ENCODE measurements at places on chromosomes 3 and 15.

GRCh38 chr3:186461141-186461540 lies 83.0 kb downstream of the CRYGS start:
- no peak for DNase-seq

DNA sequence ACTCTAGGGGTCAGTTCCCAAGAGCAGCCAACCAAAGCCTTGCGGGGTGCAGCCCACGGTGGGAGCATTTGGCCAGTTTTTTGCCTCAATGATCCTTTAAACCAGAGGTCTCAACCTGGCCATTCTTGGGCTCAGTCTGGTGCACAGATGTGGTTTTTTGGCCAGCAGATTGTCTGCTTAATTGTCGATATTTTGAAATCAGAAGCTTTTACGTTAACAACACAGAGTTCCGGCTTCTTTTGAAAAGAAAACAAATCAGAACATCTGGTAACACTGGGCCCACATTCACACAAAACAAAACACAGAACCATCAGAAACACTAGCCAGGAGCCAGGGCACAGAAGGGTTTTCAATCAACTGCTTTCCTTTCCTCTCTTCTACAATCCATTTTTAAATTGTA lies 127.7 kb downstream of the XXYLT1 start:
- DNase-seq = no peak

GRCh38 chr3:195270817-195271409 lies at the start of gene XXYLT1:
Gene XXYLT1 (minus strand): TSS chr3:195271159. CDS start chr3:195271058, 101 bp downstream.
- DNase-seq = peak; percentile 81

- DNase-seq = no peak
Measured at GRCh38 chr3:55704521-55704920, 217.4 kb upstream of the WNT5A start.

DNA sequence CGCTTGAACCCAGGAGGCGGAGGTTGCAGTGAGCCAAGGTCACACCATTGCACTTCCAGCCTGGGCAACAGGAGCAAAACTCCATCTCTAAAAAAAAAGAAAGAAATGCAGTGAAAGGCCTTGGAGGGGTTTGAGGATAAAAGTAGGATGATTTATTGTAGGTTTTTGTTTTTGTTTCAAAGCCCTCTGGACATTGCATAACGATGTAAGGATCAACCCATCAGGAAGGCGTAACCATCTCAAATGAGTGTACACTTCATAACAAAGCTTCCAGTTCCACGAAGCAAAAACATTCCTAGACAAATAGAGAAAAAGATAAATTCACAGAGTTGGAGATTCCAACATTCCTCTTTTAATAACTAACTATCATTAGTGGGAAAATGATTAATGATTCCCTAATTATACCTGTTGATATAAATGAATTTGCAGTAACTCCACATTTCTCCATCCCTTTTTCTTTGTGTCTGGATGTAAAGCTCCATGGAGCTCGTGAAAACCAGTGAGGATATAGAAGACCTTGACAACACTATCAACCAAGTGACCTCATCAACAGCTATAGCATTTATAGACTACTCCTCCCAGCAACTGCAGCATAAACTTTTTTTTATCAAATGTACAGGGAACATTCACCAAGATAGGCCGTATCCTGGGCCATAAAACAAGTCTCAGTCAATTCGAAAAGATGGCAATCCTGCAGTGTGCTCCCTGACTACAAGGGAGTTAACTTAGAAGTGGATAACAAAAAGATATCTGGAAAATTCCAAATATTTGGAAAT lies 48.7 kb upstream of the PPP4R2 start:
- DNase-seq = no peak

DNA sequence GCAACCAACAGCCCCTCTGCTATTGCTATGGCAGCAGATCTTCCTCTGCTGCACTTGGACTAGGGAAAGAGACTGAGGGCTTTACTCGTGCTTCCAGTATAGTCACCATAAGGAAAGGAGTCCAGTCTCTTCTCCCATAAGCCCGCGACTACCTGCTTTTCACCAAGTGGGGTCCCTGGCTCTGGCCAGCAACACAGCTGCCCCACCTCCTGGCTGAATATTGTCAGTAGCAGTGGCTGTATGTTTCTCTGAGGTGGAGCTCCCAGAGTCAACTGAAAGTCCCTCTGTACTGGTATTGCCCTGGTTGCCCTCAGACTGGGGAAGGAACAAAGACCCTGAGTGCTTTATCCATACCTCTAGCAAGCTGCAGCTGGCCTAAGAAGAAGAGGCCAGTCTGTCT lies 719.6 kb downstream of the SQOR start:
- DNase-seq = no peak

DNA sequence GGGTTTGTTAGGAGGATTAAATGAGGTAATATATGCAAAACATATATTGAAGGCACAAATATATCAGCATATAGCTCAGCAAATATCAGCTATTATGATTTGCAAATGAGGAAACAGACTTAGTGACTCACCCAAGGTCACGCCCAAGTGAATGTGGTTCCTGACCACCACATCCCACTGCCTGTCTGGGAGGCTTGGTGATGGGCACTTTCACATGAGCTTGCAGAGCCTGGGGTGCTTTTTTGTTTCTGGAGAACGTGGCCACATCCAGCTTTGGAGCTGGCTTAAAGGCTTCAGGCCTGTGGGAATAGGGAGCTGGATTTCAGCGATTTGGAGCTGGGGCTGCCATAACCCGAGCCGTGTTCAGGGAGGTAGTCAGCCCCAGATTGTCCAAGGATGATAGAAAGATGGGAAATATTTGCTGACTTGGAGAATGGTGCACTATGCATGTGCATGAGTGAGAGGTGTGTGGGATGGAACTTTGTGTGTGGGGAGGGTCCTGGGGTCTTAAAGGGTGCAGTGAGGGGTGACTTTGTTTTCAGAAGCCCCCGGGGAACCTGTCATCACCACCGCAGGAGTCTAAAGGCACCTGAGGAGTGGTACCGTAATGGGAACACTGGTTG lies 12.0 kb upstream of the FGD5 start:
- no peak for DNase-seq

DNA sequence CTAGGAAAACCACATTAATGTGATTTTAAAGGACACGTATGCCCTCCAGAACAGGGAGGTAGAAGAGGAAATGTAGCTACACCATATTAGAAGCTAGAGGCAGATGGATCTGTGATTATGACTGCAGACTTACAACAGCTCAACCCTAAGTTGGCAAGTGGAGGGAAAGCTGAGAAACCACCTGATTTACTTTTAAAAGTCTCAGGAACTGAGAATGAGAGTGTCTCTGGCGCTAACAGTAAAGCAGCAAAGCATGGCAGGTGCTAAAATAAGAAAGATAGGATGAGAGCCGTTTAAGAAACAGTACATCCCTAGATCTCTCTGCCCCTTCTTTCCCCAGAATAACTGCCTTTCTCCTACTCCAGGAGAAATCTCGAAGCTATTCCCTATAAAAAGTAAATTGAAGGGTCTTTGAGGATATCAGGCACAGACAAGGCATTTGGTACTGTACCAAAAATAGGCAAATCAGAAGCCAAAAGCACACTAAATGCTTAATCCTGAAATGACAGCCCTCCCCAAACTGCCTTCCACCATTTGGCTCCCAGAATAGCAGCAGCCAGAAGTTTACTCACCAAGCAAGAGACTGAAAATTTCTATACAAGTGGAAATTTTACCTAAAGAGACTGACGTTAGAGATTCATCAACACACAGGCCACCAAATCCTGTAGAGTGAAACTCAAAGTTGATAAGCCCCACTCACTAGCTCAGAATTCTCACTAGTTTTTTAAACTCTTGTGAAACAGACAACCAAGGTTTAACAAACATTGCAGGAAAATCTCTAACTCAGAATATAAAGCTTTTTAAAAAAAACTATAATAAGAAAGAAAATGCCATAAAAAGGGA lies 34.3 kb upstream of the PARP14 start:
- no peak for DNase-seq

- no peak for DNase-seq
Measured at GRCh38 chr3:53695324-53695690, 150.9 kb downstream of the CHDH start.

DNA sequence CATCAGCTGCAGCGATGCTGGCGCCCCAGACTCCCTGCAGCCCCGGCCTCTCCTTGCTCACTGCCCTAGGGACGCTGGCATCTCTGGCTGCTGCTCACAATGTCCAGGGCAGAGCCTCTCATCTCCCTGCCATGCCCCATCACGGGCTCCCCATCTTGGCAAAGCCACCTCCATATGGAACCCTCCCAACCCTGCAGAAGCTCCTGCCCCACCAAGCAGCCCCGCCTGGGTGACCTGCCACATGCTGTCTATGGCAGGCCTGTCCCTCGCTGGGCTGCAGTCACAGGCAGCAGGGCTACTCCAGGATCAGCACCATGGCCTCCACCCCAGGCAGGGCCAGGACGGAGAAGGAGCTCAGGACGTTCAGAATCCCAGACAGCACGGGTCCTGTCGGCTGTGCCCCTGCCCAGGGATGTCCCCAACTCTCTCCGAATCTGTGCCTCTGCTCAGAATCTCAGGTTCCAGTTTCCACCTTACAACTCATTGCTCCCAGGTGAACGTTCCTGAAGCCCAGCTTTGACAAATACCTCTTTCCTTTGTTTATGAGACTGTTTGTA lies 58.4 kb downstream of the PLXNA1 start:
- DNase-seq = no peak

- DNase-seq = no peak
Measured at GRCh38 chr15:77481670-77482069, 61.0 kb downstream of the HMG20A start.

DNA sequence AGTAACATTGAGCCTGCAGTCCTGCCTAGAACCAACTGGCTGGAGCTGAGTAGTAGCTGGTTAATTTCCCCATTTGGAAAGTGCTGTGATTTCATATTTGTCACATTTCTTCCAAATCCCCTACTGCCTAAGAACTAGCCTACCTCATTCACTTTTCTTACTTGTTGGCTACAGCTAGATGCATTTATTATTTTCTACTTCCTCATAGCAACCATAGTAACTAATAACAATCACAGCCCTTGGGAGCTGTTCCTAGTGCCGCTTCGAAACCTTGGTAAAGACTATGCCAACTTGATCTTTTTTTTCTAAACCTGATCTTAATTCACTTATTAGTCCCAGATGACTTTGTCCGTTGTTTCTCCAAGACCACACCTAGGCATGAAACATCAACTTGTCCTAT lies 240.3 kb downstream of the FGF12 start:
- no peak for DNase-seq

- DNase-seq = no peak
Measured at GRCh38 chr15:21261965-21262850, 178.1 kb downstream of the POTEB3 start.

DNA sequence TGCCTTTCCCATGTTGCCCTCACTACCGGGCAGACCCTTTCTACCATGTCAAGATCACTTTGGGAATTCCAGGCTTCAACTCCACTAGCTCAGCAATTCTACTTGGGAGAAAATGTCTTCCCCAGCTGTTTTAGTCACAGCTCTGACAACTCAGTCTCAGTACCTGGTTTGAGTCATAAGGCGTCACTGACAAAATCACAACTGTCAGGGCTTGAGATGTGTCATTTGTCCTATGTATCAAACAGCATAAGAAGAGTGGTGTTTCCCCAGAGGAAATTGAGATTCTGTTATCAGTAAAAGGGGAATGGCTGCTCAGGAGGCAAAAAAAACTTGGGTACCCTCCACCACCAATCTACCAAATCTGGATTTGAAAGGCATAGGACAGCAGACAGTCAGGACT lies 594.9 kb upstream of the SUCLG2 start:
- DNase-seq = no peak

DNA sequence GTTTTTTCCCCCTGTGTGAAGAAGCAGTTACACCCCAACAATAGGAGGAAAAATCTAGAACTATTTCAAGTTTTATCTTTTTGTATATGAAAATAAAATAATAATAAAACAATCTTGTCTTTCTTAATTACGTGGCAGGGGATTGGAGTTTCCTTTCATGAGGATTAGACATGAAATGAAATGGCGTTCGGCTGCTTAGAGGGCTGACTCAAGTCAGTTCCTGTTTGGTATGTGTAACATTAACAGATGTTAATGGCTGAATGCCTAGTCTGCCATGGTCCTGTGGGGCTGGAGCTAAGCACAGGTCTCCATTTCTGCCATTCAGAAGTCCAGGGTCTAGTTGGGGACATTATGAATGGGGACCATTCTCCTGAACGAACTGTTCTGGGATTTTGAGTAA lies 3.1 kb upstream of the EXOG start:
- DNase-seq = no peak

DNA sequence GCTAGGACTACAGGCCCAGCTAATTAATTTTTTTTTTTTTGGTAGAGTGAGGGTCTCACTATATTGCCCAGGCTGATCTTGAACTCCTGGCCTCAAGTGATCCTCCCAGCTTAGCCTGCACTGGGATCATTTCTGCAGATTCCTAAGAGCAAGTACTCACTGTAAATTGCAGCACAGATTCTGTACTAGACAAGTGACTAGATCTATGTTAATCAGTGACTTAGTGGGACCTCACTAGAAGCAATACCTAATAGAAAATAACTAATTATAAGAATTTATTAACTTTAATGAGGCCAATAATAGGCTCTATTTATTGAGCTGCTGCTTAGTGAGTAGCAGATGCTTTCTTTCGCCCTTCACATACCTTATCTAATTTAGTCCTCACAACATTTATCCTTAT lies 10.6 kb upstream of the UTS2B start:
- no peak for DNase-seq

DNA sequence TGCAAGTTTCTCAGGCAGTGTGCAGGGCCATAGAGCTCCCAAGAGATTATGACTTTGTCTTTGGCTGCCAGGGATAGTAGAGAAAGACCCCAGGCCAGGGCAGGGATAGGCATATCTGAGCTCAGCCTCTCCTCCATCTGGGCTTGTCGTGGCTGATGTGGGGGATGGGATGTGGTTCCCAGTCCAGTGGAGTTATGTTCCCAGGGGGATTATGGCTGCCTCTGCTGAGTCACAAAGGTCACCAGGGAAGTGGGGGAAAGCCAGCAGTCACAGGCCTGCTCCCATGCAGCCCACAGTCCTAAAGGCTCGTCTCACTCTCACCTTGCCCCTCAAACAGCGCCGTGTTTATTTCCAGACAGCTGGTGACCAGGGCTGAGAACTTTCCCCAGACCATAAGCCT lies 354.9 kb downstream of the SI start:
- peak; percentile 1 for DNase-seq
